ENCODE measurements at places on chromosomes 1 and 21. TPM values are rescaled to one million over a fixed set of nuclear protein-coding genes. Genes with fewer than 3 reads are reported as not detected.

TRAPPC10 gene
- 36.6 TPM for polyA plus RNA-seq

CD1C gene
- 0.63 TPM for polyA plus RNA-seq

XKR8 gene
- 7.8 TPM for polyA plus RNA-seq

CAPN2 gene
- 71.3 TPM for polyA plus RNA-seq

TMEM81 gene
- polyA plus RNA-seq: 3.3 TPM

CFHR1 gene
- 0.16 TPM for polyA plus RNA-seq

SDHB gene
- polyA plus RNA-seq: 122 TPM

RRP15 gene
- polyA plus RNA-seq: 12.0 TPM

SRM gene
- 38.2 TPM for polyA plus RNA-seq

KANK4 gene
- polyA plus RNA-seq: 4.1 TPM

SH2D1B gene
- 2.1 TPM for polyA plus RNA-seq

GRCh38 chr1:78339490-78339889, 151.3 kb upstream of the PTGFR start:
- no peak overlapping the region for H3K27ac ChIP-seq
- no peaks in the 10 kb centered on the region for H3K27me3 ChIP-seq
- H3K4me1 ChIP-seq: no peaks in the 10 kb centered on the region

- peak overlapping the region; percentile 80 for H3K27ac ChIP-seq
- DNase-seq: peak; percentile 92
- no peaks in the 10 kb centered on the region for H3K27me3 ChIP-seq
- peaks cover 83% of the 10 kb centered on the region for H3K4me1 ChIP-seq
Measured at GRCh38 chr1:21922090-21923013, 14.8 kb downstream of the HSPG2 start.

DNA sequence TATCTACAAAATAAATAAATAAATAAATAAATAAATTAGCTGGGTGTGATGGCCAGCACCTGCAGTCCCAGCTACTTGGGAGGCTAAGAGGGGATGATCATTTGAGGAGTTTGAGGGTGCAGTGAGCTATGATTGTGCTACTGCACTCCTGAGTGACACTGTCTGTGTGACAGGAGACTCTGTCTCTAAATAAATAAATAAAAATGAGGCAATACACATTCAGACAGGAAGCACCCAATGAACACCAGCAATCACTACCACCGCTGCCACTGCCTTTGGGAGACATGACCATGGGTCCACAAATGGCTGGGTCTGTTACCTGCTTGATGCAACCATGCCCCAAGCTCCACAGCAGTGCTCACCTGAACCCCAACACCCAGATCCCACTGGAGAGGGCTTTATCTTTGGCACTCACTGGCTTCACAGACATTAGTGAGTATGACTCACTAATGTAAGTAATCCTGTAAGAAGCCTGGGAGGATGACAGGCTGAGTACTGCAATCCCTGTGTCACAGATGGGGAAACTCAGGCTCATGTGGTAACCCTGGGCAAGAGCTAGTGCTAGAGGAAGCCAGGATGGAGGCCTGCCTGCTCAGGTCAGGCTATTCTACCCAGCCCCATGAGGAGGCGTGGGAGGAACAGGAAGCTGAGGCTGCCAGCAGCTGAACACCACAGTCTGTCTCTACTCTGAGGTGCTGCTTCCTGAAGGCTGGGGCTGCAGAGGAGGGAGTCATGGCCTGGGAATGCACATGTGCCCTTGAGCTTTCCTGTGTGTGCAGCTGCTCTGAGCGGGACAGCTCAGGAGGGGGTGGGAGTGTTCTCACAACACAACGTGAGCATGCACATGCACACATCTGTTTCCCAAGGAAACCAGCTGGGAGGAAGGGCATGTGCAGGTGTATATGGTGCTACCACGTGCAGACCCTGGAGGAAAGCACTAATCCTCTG, 43.0 kb downstream of the SLC9A1 start:
- H3K27me3 ChIP-seq: no peaks in the 10 kb centered on the region
- no peak overlapping the region for H3K27ac ChIP-seq
- peak; percentile 60 for DNase-seq
- H3K4me3 ChIP-seq: no peak overlapping the region
- peaks cover 17% of the 10 kb centered on the region for H3K36me3 ChIP-seq
- peaks cover 12% of the 10 kb centered on the region for H3K4me1 ChIP-seq

DNA sequence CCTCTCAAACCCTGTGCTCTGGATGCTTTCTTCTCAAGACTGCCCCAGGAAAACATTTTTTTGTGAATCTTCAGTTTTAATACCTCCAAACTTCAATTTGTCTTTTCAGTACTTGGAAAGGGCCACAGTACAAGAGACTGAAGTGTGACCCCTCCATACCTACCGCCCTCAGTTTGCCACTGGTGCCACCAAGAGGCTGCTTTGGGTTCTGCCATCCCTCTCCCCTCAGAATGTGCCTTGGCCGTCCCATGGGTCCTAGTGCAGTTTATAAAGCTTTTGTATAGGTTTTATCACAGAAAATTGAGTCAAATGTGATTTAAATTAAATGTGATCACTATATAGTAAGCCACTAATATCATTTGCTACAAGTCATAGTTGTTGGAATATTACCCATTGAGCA, 60.8 kb upstream of the PGD start:
- H3K4me1 ChIP-seq: no peaks in the 10 kb centered on the region
- peaks cover 49% of the 10 kb centered on the region for H3K36me3 ChIP-seq
- H3K27me3 ChIP-seq: no peaks in the 10 kb centered on the region
- H3K27ac ChIP-seq: no peak overlapping the region

DNA sequence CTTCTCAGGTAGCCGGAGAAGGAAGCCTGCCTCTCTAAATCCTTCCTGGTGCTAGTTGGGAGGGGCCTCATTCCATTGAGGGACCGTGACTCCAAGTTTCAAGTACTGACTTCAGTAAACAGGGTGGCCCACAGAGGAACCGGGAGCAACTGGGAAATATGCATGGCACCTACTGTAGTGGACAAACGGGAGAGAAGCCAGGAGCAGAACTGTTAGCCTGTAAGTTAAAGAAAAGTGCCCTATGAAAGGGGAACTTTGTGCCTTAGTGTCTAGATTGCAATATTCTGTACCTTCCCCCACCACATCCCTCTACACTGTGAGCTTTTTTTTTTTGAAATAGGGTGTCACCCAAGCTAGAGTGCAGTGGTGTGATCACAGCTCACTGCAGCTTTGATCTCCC, 33.2 kb upstream of the KANK4 start:
- no peaks in the 10 kb centered on the region for H3K4me1 ChIP-seq
- H3K36me3 ChIP-seq: no peaks in the 10 kb centered on the region
- H3K27ac ChIP-seq: no peak overlapping the region
- no peaks in the 10 kb centered on the region for H3K27me3 ChIP-seq
- DNase-seq: no peak

- peak; percentile 76 for DNase-seq
- no peaks in the 10 kb centered on the region for H3K27me3 ChIP-seq
- H3K4me1 ChIP-seq: peaks cover 17% of the 10 kb centered on the region
- H3K36me3 ChIP-seq: no peaks in the 10 kb centered on the region
- no peak overlapping the region for H3K4me3 ChIP-seq
Measured at GRCh38 chr1:31593770-31594632, 17.7 kb downstream of the TINAGL1 start.

GRCh38 chr1:52549267-52549666, 3.6 kb downstream of the TUT4 start:
- H3K27me3 ChIP-seq: no peaks in the 10 kb centered on the region
- no peak overlapping the region for H3K27ac ChIP-seq
- no peaks in the 10 kb centered on the region for H3K36me3 ChIP-seq
- DNase-seq: no peak
- peaks cover 14% of the 10 kb centered on the region for H3K4me1 ChIP-seq
- no peak overlapping the region for H3K4me3 ChIP-seq

DNA sequence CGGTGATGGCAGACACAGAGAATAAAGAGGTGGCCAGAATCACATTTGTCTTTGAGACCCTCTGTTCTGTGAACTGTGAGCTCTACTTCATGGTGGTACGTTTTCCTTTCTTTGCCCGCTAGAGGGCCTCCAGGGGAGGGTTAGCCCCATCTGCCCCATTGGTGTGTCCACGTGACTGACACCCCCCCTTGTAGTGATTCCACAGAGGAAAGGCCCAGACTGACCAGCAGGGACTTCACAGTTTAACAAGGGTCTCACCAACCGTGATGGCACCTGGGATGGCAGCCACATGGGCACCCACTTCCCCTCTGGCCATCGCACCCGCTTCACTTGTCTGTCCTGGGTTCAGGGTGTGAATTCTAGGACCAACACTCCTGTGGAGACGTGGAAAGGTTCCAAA, 22.3 kb upstream of the SARS1 start:
- no peaks in the 10 kb centered on the region for H3K27me3 ChIP-seq
- H3K4me3 ChIP-seq: no peak overlapping the region
- DNase-seq: no peak
- H3K27ac ChIP-seq: no peak overlapping the region
- no peaks in the 10 kb centered on the region for H3K4me1 ChIP-seq

- peaks cover 21% of the 10 kb centered on the region for H3K27me3 ChIP-seq
- H3K36me3 ChIP-seq: no peaks in the 10 kb centered on the region
- peaks cover 4% of the 10 kb centered on the region for H3K4me1 ChIP-seq
- no peak for DNase-seq
- H3K27ac ChIP-seq: peak overlapping the region; percentile 86
- peak overlapping the region; percentile 63 for H3K4me3 ChIP-seq
Measured at GRCh38 chr1:148264374-148265276, 112.5 kb upstream of the NBPF11 start.

- DNase-seq: no peak
- no peaks in the 10 kb centered on the region for H3K27me3 ChIP-seq
- no peak overlapping the region for H3K27ac ChIP-seq
Measured at GRCh38 chr1:226734611-226735153, 4.4 kb downstream of the ITPKB start.

GRCh38 chr1:149986486-149987296, 23.8 kb downstream of the OTUD7B start:
- no peak overlapping the region for H3K4me3 ChIP-seq
- no peaks in the 10 kb centered on the region for H3K4me1 ChIP-seq
- no peak for DNase-seq
- H3K27ac ChIP-seq: no peak overlapping the region
- H3K36me3 ChIP-seq: no peaks in the 10 kb centered on the region
- H3K27me3 ChIP-seq: no peaks in the 10 kb centered on the region

GRCh38 chr1:80392529-80392928, 1386.0 kb upstream of the ADGRL4 start:
- no peaks in the 10 kb centered on the region for H3K27me3 ChIP-seq
- no peak overlapping the region for H3K27ac ChIP-seq
- H3K36me3 ChIP-seq: no peaks in the 10 kb centered on the region
- no peaks in the 10 kb centered on the region for H3K4me1 ChIP-seq
- H3K4me3 ChIP-seq: no peak overlapping the region

DNA sequence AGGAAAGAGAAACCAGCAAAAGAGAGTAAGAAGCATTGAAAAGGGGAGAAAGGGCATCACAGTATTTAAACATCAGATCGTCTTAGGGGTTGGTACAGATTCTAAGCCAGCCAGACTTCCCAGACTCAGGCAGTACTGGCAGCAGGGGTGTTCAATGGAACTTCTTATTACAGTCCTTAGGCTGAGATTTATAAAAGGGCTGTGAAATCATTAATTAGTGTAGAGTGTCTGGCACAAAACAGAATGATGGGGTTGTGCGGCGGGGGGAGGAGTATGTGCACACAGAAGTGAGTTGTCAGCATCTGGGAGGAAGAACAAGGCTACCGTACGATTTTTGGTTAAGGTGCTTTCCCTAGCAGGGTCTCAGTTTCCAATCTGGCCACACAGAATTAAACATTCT, 38.2 kb downstream of the ARHGEF11 start:
- peaks cover 3% of the 10 kb centered on the region for H3K4me1 ChIP-seq
- DNase-seq: no peak
- no peak overlapping the region for H3K4me3 ChIP-seq
- no peaks in the 10 kb centered on the region for H3K27me3 ChIP-seq
- no peak overlapping the region for H3K27ac ChIP-seq
- no peaks in the 10 kb centered on the region for H3K36me3 ChIP-seq

DNA sequence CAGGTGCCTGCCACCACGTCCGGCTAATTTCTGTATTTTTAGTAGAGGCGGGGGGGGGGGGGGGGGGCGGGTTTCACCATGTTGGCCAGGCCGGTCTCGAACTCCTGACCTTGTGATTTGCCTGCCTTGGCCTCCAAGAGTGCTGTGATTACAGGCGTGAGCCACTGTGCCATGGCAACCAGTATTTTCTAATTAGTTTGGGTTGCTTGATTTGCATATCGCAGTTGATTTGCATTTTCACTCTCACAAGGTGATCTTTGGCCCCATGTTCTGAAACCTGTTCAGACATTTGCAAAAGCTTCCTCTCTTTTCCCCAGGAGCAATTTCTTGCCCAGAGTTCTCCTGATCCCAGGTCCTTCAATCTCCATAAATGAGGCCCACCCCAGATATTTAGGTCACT, 1.7 kb downstream of the TOR3A start:
- H3K36me3 ChIP-seq: peaks cover 24% of the 10 kb centered on the region
- H3K4me3 ChIP-seq: no peak overlapping the region
- peaks cover 11% of the 10 kb centered on the region for H3K4me1 ChIP-seq

DNA sequence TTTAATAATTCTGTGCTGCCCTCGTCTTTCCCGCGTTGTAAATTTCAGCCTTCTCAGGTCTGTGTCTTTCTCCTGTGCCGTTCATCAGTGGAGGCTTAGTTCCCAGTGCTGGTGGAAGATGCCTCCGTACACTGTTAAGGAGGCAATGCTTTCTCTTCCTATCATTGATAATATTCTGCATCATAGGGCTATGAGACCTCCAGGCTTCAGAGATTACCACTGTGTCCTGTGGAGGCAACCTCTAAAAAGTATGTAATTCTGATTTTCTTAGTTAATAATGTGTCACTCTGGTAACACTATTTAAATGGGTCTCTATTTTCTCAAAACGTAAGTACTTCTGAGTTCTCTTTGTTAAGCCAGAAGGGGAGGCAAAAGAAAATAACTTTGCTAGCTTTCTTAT, 538.3 kb downstream of the SMYD3 start:
- H3K4me3 ChIP-seq: no peak overlapping the region
- no peaks in the 10 kb centered on the region for H3K36me3 ChIP-seq
- no peak overlapping the region for H3K27ac ChIP-seq

GRCh38 chr1:205598841-205599668, 32.8 kb downstream of the ELK4 start:
- no peak overlapping the region for H3K4me3 ChIP-seq
- peak overlapping the region; percentile 57 for H3K27ac ChIP-seq
- DNase-seq: peak; percentile 70
- peaks cover 15% of the 10 kb centered on the region for H3K36me3 ChIP-seq
- peaks cover 4% of the 10 kb centered on the region for H3K4me1 ChIP-seq

- H3K4me1 ChIP-seq: peaks cover 41% of the 10 kb centered on the region
- no peaks in the 10 kb centered on the region for H3K36me3 ChIP-seq
- DNase-seq: peak; percentile 56
- peak overlapping the region; percentile 88 for H3K27ac ChIP-seq
- peak overlapping the region; percentile 14 for H3K4me3 ChIP-seq
Measured at GRCh38 chr1:156504438-156504813, 3.9 kb upstream of the MEF2D start.

DNA sequence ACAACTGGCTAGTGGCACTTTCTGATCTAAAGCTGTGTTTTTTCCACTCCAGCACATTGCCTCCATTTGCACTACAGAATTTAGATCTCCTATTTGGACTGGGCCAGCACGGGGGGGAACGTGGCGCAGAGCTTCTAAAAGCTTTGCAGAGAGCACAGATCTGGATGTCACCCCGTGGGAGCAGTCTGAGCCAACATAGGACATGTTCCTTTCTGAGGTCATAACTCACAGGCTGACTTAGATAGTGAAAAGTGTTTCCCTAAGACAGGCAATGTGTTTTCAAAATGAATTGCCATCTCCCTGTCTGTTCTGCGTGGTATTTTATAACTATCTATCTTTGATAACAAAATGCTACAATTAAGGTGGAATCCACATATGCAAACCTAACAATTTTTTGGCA, 3.7 kb upstream of the C8A start:
- no peak overlapping the region for H3K4me3 ChIP-seq
- DNase-seq: no peak
- H3K27me3 ChIP-seq: no peaks in the 10 kb centered on the region
- no peaks in the 10 kb centered on the region for H3K36me3 ChIP-seq
- H3K4me1 ChIP-seq: peaks cover 12% of the 10 kb centered on the region

All from large intestine (tissue), 12 donors.